ENCODE measurements at places on chromosomes 16 and 17.

DNA sequence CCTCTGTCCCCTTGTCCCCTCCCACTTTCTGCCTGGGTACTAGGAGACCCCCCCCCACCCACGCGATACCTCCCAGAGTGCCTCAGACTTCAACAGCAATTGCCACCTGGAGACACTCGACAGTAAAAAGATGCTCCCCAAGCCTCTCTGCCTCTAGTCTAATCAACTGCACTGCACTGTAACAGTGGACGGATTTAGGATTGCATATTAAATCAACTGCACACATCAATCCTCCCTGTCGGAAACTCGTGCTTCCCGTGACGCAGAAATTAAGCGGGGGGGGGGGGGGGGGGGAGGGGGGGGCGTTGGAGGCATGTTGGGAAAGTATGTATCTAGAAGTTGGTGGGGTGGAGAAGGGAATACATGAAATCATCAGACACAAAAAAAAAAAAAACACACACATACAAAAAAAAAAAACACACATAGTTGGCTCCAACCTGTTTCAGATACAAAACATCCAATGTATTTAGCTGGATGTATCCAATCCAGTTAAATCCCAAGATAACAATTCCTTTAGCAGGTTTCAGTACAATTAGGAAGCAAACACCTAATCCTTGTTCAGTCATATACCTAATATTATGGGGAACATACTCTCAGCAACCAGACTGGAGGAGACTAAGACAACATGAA is 29.7 kb downstream of the FAM222B start:
- peak; percentile 56 for DNase-seq

DNA sequence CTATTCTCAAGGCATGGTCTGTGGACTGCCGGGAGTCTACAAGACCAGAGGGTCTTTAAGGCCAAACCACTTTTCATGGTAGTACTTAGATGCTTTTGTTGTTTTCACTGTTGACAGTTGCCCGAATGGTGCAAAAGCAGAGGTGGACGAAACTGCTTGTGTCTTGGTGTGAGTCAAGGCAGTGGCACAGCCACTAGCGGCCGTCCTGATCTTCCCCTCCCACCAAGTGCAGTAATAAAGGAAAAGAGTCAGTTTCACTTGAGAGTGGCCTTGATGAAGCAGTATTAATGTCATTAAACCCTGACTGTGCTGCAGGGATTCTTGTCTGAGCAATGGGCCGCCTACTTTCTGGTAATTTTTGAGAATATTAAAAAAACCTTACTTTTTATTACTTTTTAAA is 109.1 kb downstream of the PRKCA start:
- no peak for DNase-seq

DNA sequence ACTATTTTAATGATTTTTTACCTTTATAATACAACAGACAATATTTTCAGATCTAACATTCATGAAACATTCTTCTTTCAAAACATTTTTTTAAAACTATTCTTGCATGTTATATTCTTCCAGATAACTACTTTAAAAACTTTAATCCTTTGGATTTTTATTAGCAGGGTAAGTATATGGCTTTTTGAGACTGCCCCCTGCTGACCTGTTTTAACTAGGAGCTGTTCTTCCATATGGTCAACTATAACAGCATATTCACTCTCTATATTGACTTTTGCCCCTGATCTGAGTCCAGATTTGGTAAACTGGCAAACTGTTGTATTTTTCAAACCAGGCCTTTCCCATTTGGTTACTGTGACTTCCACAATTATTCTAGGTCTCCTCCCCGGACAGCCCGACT is 16.5 kb downstream of the ZNF18 start:
- DNase-seq: no peak

DNA sequence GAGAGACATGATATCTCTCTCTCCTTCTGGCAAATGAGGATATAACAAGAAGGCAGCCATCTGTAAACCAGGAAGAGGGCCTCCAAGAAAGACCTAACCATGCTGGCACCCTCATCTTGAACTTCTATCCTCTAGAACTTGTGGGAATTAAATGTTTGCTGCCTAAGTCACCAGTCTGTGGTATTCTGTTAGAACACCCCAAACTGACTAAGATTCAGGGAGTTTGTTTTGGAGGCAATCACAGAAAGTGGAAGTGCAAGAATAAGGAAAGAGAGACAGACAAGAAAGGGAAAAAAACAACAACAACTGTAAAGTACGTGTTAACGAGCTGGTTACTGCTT is 114.5 kb upstream of the GOT2 start:
- no peak for DNase-seq

DNA sequence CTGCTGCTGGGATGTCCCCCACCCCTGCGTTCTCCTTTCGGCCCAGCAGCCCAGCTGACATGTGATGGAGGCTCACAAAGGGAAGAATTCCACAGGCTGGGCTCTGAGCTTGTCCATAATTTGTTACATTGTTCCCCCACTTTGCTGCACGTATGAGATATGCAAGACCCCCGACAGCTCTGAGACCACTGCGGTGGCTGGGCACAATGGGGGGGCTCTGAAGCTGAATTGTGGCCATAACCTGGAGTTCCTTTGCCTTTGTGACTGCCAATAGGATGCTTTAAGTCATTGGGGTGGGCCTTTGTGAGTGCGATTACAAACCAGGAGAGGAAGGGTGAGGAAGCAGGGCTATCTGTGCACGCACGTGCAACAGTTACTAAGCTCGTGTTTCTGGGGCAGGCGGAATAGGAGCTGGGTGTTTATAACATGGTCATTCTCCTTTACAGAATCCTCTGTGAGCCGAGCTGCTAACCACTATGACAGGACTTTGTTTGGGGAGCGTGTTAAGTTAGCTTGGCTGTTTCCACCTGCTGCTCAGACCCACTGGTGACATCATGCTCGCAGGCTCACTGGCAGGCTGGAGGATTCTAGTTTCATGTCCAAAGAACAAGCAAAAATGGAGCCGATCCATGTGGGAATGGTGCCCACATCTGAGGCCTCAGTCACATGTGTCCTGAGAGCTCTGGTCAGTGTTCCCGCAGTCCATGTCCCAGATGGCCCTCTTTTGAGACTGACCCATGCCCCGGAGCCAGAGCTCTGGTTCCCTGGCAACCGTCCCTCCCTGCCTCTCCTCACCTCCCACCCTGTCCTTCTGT is 208.3 kb upstream of the SALL1 start:
- DNase-seq: no peak

GRCh38 chr17:60372790-60373483 is 19.0 kb downstream of the USP32 start:
- no peak for DNase-seq

GRCh38 chr16:72027669-72028378 is 19.3 kb downstream of the DHODH start:
- DNase-seq: no peak

GRCh38 chr16:53654946-53655345 is 48.7 kb downstream of the RPGRIP1L start:
- no peak for DNase-seq

DNA sequence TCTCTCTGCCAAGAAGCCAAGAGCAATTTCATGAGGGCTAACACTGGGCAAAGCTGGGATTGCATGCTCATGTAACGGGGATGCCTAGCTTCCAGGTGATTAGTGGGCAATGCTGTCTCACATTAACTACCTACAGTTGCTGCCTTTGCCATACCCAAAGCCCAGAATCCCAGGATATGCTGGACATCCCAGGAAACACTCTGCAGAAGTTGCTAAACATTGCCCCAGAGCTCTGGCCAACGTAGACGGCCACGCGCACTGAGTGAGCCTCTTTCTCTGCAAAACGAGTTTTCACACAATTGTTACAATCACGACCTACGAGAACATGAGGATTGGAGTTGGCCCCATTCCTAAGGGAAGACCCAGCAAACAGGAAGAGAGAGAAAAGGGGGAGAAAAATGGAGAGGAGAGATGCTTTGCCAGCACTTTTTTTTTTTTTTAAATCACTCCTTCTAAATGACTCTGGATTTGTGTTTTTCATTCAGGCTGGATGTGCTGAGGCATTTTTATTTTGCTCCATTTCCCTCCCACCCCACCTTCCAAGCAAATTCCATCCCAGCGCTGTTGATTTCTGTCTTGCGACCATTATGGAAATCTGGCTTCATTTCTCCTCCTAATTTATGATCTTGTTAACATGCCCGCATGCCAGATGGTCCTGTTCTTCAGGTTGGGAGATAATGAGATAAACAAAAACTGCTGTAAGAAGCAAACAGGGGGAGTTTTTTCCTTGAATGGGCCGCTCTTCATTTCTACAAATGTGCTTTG is 112.8 kb upstream of the DNAH9 start:
- DNase-seq: no peak

DNA sequence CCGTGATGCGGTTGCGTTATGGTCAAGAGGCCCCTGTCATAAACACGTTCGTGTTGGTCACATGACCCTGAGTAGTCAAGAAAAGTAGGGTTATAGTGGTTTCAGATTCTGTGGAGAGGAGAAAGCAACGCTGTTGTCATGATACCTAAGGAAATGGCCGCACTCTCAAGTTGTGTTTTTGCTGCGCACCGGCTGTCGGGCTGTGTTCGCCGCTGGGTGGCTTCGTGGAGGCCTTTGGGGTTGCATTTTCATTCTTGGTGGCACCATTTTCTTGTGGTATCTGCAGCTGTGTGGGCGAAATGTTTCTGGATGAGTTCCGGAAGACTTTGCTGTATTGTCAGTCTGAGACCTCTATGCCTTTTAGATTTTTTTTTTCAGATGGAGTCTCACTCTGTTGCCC is 35.0 kb downstream of the DEF8 start:
- no peak for DNase-seq

- no peak for DNase-seq
Observed at GRCh38 chr17:63082273-63082861, 116.3 kb downstream of the TANC2 start.

- no peak for DNase-seq
Observed at GRCh38 chr17:46878055-46878454, 26.7 kb downstream of the WNT9B start.

DNA sequence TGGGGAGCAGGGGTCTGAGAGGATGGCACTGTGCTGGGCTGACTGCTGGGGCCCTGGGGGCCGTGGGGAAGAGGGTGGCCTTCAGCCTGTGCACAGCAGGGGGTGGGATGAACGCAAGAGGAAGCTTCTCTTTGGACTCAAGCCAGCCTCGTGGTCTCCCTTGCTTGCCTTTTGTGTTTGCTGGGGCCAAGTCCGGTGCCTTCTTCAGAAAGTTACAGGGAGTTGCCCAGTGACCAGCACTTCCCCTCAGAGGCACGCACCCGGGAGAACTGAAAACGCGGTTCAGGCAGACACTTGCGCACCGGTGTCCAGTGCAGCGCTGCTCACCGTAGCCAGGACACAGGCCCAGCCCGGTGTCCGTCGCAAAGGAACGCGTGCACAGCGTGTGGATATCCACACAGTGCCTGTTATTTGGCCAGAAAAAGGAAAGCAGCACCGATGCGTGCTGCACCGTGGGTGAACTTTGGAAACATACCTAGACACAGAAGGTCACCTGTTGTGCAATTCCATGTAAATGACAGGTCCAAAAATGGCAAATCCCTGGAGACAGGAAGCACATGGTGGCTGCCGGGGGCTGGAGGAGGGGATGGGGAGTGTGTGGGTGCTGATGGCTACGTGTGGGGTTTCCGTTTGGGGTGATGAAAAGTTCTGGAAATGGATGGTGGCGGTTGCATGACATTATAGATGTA is 29.4 kb upstream of the NUDT16L1 start:
- DNase-seq: peak; percentile 70

- no peak for DNase-seq
Observed at GRCh38 chr16:79929260-79929965, 328.9 kb upstream of the MAF start.

- no peak for DNase-seq
Observed at GRCh38 chr17:41937970-41938954, 7.8 kb downstream of the ODAD4 start.

DNA sequence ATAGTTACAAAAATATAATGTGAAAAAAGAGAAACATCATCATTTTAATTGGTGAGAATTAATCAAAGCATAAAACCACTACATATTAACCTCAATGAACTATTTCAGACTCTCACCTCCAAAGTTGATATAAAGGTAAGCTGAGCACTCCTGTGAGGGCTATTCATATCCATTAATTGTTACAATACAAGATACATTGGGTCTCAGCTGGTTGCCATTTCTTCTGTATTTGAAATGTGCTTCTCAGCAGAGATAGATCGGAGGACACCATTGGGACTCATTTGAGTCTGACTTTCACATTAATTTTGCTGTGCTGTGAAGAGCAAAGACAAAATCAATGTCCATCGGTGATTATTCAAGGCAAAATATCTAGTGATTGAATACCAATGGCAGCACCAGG is 459.5 kb upstream of the GOT2 start:
- DNase-seq: no peak

- no peak for DNase-seq
Observed at GRCh38 chr16:76942089-76942488, 248.9 kb upstream of the MON1B start.

DNA sequence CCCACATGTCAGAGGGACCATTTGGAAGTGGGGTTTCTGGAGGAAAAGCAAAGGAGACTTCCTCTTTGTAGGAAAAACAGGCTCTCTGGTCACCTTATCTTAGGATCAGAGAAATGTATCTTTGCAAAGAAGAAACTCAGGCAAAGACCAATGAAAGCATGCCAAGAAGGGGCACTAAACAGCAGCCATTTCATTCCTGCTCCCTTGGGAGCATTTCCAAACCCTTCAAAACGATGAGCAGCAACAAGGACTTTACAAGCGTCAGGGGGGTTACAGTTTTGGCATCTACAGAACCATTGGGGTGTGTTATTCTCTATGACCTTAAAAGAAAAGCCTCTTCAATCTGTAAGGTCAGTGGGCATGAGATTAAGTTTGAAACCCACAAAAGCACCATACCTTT is 122.8 kb downstream of the SMG6 start:
- DNase-seq: no peak

DNA sequence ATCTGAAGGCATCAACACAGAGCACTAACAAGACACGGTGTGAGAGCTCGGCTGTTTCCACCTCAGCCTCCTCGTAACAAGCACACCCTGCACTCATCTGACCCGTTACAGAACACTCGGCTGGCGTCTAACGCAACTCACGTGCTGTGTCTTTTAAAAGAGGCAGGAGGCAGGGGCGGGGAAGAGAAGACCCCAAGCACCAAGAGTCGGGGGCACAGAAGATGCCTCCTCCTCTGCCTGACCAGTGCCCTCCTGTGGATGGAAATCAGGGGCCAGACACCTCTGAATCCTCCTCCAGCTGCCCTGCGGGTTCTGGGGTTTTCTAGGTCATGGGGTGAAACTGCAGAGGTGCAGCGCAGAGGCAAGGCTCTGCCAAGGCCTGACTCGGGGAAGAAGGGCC is 74.3 kb downstream of the ZNF778 start:
- DNase-seq: no peak

DNA sequence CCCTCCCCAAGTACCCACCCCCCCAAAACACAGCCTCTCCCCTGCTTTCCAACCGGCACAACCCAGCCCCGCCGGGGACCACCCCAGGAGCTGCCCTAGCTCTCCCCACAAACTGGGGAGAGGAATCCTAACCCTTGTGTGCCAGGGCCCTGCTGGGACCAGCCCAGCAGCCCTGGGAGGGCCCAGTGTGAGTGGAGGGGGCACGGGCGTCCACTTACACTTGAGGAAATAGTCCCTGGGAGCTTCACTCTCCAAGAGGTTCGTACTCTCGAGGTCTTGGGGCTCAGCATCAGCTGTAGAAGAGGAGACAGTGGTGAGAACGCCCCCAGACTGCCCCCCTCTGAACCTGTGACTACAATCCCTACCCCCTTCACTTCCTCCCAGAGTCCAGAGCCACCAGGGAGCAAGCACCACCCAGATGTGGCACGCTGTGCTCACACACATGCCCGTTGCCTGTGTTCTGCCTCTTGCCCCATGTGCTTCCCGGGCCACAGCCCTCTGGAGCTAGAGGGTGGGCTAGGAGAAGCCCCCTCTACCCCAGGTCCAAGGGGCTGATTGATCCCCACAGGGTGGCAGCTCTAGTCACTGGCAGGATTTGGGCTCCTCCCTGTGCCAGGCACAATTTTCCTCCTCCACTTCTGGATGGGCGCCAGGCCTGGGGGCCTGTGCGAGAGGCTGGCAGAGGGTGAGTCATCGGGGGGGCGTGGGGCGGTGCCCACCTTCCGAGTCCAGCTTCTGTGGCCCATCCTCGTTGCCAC is 3.0 kb downstream of the TRIM47 start:
- no peak for DNase-seq
